GM10248 (cell line): ENCODE measurements at places on chromosomes 16 and 17.

DNA sequence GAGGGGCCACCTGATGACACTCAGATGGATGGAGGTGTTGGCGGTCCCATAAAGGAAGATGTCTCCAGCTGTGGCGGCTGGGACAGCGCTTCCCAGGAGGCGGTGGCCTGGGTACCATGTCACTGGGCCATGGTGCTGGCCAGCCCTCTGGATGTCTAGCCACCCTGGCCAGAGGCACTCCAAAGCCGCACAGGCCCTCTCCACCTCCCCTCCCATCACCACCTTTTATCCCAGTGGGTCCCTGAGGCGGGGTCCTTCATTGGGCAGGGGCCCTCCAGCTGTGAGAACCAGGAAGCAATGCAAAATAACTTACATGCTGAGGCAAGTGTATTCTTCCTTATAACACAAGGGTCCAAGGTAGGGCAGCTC lies 23.1 kb downstream of the RAB11FIP4 start:
- DNase-seq: no peak

DNA sequence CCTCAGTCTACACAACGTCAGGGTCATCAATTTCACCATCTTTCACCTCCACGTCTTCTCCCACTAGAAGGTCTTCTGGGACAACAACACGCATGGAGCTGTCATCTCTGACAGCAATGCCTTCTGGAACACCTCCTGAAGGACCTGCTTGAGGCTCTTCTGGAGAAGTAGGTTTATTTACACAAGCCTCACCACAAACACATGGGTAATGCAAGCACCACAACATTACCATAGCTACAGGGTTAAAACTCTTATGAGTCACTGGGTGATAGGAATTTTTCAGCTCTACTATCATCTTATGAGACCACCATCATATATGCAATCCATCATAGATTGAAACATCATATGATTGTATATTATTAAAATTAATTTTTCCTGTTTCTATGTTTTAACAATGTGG lies 215.4 kb downstream of the CHD9NB start:
- no peak for DNase-seq

DNA sequence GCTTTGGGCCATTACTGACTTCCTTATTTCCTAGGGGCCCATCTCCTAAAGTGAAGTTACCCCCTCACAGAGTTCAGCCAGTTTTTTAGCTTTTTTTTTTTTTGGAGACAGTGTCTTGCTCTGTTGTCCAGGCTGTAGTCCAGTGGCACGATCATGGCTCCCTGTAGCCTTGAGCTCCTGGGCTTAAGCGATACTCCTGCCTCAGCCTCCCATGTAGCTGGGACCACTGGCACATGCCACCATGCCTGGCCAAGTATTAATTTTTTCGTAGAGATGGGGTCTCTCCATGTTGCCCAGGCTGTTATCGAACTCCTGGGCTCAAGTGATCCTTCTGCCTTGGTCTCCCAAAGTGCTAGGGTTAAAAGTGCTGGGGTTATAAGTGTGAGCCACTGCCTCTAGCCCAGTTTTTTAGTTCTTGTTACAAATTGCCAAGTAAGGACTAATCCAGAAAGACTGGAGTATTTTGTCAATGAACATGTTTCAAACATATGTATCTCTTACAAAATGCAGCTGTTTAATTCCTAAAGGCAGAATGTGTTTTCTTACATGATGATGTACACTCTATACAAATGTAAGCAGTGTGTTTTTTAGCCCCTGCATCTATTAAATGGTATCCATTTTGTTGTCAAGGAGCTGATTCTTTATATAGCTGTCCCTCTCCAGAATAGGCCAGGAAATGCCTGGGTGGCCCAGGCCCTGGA lies 49.1 kb upstream of the IL34 start:
- DNase-seq: no peak

DNA sequence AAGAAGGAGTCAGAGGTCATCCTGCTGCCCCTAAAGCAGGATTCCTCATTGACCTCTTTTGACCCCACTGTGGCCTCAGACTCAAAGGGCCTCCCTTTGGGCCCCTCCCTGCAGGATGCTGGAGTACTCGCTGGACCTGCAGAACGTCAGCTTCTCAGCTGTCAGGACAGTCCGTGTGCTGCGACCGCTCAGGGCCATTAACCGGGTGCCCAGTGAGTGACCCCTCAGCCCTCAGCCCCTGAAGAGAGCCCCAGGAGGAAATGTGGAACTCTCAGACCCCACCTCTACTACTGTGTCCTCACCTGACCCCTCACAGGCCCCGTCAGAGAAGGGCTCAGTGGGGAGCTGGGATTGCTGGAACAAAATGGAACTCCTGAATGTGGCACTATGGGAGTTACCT lies 9.1 kb downstream of the CACNA1G start:
- DNase-seq: no peak

- no peak for DNase-seq
These were observed 19.6 kb downstream of the CCDC102A start for GRCh38 chr16:57516773-57517172.

- DNase-seq: no peak
These were observed 240.7 kb downstream of the MAP2K4 start for GRCh38 chr17:12261354-12261753.

GRCh38 chr16:83302853-83303252 lies 504.9 kb upstream of the HSBP1 start:
- no peak for DNase-seq

DNA sequence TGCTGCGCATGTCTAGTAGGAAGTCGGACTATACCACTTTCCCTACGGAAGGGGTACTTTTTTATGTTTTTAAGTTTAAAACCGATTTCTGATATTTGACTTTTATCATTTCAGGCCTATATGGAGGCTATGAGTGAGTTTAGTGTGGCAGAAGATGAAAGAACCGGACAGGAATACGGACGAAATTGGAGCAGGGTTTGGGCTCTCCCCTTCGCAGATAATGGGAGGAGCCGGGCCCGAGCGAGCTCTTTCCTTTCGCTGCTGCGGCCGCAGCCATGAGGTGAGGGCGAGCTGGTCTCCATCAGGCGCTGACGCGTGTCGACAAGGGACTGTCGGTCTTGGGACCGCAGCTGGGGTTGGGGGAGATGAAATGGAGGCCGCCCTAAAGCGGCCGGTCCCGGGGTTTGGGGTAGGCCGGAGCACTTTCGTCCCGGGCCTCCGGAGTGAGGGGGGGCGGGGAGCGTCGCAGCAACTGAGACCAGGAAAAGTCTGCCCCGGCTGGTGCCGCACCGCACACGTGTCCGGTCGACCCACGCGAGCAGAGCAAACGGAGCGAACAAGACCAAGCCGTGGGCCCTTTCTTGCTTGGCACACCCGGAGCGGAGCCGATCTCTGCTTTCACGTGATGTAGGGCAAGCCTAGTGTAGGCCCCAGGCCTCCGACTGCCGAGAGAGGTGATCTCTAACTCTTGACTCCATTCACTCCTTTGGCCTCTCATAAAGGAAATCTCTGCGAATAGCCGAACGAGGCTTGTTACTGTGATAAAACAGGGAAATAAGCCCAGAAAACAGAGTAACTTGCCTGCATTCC lies at the start of gene RPL19:
TSS of gene RPL19 (plus strand) at position 214 of the 810 bp plus-strand sequence. CDS start at position 276, 62 bp downstream.
- peak; percentile 88 for DNase-seq

GRCh38 chr17:42891539-42892152 lies 9.0 kb upstream of the G6PC1 start:
- no peak for DNase-seq
